Progenitor cell of endocrine pancreas (in vitro differentiated cells): ENCODE measurements at places on chromosomes 1 and 21. TPM values are rescaled to one million over a fixed set of nuclear protein-coding genes. Genes with fewer than 3 reads are reported as not detected.

- no peak overlapping the region for H3K4me3 ChIP-seq
- H3K36me3 ChIP-seq = no peaks in the 10 kb centered on the region
- H3K27me3 ChIP-seq = no peaks in the 10 kb centered on the region
- H3K4me1 ChIP-seq = no peaks in the 10 kb centered on the region
Observed at GRCh38 chr1:241063276-241063675, 293.7 kb downstream of the RGS7 start.

DNA sequence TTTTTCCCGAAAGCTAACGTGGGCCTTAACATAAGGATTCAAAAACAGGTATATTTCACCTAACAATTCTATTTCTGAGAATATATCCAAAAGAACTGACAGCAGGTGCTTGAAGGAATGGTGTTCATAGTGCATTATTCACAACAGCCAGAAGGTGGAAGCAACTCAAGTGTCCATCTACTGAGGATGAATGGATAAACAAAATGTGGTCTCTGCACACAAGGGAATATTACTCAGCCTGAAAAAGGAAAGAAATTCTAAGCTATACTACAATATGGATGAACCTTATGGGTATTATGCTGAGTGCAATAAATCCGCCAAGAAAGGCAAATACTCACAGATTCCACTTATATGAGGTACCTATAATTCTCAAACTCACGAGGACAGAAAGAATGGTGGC lies 6.1 kb upstream of the RIPPLY3 start:
- H3K27ac ChIP-seq = no peak overlapping the region
- no peaks in the 10 kb centered on the region for H3K36me3 ChIP-seq
- no peaks in the 10 kb centered on the region for H3K4me1 ChIP-seq
- no peak overlapping the region for H3K4me3 ChIP-seq
- peaks cover 7% of the 10 kb centered on the region for H3K27me3 ChIP-seq
- DNase-seq = no peak

DNA sequence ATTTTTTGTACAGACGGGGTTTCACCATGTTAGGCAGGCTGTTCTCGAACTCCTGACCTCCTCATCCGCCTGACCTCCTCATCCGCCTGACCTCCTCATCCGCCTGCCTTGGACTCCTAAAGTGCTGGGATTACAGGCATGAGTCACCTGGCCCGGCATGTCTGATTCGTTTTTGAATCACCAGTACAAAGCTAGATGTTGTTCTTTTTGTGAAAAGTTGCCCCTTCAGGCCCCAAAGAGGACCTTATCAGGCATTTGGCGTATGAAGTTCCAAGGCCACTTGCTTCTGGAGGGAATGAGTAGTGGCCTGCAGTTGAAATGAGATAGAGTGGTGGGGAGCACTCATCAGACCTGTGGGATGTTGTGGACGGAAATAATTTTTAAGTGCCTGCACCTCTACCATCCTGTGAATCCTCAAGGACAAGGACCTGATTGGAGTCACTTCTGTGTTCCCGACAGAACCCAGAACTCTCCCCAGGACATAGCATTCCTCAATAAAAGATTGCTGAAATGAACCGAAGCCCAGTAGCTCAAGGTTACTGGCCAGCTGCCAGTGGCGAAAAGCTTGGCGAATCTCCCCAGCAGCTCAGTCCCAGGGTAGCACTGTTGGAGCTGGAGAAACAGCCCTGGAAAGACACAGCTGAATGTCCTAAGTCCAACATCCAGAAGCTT lies 50.1 kb downstream of the NDUFS5 start:
- peaks cover 2% of the 10 kb centered on the region for H3K4me1 ChIP-seq
- no peak for DNase-seq
- H3K36me3 ChIP-seq = no peaks in the 10 kb centered on the region

- peaks cover 2% of the 10 kb centered on the region for H3K4me1 ChIP-seq
- peak overlapping the region; percentile 22 for H3K4me3 ChIP-seq
- H3K27me3 ChIP-seq = peaks cover 32% of the 10 kb centered on the region
- no peak for DNase-seq
- no peak overlapping the region for H3K27ac ChIP-seq
- no peaks in the 10 kb centered on the region for H3K36me3 ChIP-seq
Observed at GRCh38 chr1:201260648-201261311, 22.5 kb upstream of the PKP1 start.

GRCh38 chr1:183198463-183198862 lies 12.4 kb downstream of the LAMC2 start:
- H3K4me1 ChIP-seq = no peaks in the 10 kb centered on the region
- no peak overlapping the region for H3K4me3 ChIP-seq
- peaks cover 13% of the 10 kb centered on the region for H3K27me3 ChIP-seq
- H3K36me3 ChIP-seq = no peaks in the 10 kb centered on the region
- no peak for DNase-seq

Gene FAM89A
- 20.9 and 21.5 TPM in 2 replicates for total RNA-seq

GRCh38 chr1:183197762-183198161 lies 11.7 kb downstream of the LAMC2 start:
- H3K27me3 ChIP-seq = peaks cover 13% of the 10 kb centered on the region
- no peak overlapping the region for H3K27ac ChIP-seq
- no peaks in the 10 kb centered on the region for H3K36me3 ChIP-seq
- DNase-seq = no peak

- no peak overlapping the region for H3K27ac ChIP-seq
- DNase-seq = no peak
- H3K4me3 ChIP-seq = no peak overlapping the region
- H3K27me3 ChIP-seq = peaks cover 52% of the 10 kb centered on the region
Observed at GRCh38 chr1:202661136-202661845, 49.0 kb downstream of the SYT2 start.

DNA sequence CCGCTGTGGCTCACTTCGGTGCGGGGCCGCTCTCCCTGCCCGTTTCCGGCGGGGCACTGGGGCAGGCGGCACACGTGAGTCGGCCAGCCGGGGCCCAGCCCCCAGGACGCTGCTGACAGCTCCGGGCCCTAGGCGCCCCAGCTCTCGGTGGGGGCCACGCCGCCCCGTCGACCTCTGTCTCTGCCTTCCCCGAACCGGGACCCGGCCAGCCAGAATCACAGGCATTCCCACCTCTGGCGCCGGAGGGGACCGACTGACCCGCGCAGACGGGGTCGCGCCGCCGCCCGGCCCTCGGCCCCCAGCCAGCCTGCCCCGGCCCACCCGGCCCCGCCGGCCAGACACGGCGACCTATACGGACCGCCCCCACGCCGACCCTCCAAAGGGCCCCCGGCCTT lies 755 bp downstream of the SCMH1 start:
- no peaks in the 10 kb centered on the region for H3K36me3 ChIP-seq
- no peak overlapping the region for H3K27ac ChIP-seq
- H3K4me1 ChIP-seq = peaks cover 23% of the 10 kb centered on the region
- DNase-seq = peak; percentile 42
- peak overlapping the region; percentile 73 for H3K4me3 ChIP-seq
- peaks cover 7% of the 10 kb centered on the region for H3K27me3 ChIP-seq

DNA sequence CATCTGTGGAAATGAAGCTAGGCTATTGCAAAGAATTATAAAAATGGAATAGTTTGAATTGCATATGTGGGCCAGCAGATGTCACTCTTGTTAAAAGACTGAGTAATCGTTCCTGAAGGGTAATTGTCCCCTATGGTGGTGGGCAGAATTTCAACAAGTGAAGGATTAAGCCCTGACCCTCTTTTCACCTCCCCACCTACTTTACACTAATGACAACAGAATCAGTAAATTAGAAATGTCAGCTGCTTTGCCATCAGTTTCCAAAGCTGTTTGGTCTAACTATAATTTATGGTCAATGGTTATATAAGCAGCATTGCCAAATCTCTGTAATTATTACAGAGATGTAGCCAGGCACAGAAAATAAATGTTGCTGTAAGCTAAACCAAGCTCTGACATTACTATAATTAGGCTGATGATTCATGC lies 898.6 kb downstream of the AMY1C start:
- DNase-seq = no peak
- no peaks in the 10 kb centered on the region for H3K27me3 ChIP-seq
- no peak overlapping the region for H3K4me3 ChIP-seq
- H3K4me1 ChIP-seq = peaks cover 16% of the 10 kb centered on the region

Gene TMPRSS2
- total RNA-seq = 23.7 and 29.4 TPM in 2 replicates

GRCh38 chr1:213956295-213956770 lies 31.4 kb upstream of the PROX1 start:
- H3K4me3 ChIP-seq = no peak overlapping the region
- peaks cover 27% of the 10 kb centered on the region for H3K4me1 ChIP-seq
- DNase-seq = no peak
- H3K36me3 ChIP-seq = no peaks in the 10 kb centered on the region

Gene ATP6V1G3
- total RNA-seq = not detected in 2 replicates

- H3K4me3 ChIP-seq = no peak overlapping the region
- H3K27ac ChIP-seq = no peak overlapping the region
- no peaks in the 10 kb centered on the region for H3K36me3 ChIP-seq
- H3K4me1 ChIP-seq = peaks cover 12% of the 10 kb centered on the region
- peaks cover 7% of the 10 kb centered on the region for H3K27me3 ChIP-seq
Observed at GRCh38 chr1:222107267-222107666, 365.4 kb upstream of the DUSP10 start.

Gene DENND4B
- 84.7 and 93.4 TPM in 2 replicates for total RNA-seq

GRCh38 chr1:95118710-95119109 lies 1.6 kb downstream of the TLCD4 start:
- no peak for DNase-seq
- no peaks in the 10 kb centered on the region for H3K36me3 ChIP-seq
- H3K4me3 ChIP-seq = peak overlapping the region; percentile 93
- H3K4me1 ChIP-seq = peaks cover 59% of the 10 kb centered on the region
- H3K27me3 ChIP-seq = no peaks in the 10 kb centered on the region

Gene CLCA2
- not detected in 2 replicates for total RNA-seq

Gene SPOCD1
- 0.36 and 0.91 TPM in 2 replicates for total RNA-seq

DNA sequence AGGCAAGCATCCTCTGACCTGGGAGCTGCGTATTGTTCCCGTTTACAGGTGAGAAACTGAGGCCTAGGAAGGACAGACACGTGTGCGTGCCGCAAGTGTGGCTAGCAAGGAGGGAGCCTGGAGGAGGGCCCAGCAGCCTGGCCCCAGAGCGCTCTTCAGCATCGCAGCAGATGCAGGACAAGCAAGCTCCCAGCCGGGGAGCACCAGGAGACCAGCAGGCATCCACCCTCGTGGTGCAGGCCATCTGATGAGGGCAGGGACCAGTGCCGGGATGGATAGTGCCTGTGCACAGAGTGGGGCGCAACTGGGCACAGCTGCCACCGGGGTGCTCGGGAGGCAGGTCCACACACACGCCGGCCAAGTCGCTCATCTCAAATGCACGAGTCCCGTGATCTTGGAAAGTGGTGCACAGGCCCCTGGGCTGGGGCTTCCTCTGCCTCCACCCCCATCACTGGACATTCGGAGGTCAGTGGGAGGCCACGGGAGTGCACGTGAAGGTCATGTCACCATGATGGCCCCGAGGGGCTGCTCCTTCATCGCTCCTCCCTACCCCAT lies 55.1 kb downstream of the COL18A1 start:
- DNase-seq = no peak
- H3K4me3 ChIP-seq = no peak overlapping the region
- peaks cover 6% of the 10 kb centered on the region for H3K4me1 ChIP-seq
- H3K27me3 ChIP-seq = no peaks in the 10 kb centered on the region

DNA sequence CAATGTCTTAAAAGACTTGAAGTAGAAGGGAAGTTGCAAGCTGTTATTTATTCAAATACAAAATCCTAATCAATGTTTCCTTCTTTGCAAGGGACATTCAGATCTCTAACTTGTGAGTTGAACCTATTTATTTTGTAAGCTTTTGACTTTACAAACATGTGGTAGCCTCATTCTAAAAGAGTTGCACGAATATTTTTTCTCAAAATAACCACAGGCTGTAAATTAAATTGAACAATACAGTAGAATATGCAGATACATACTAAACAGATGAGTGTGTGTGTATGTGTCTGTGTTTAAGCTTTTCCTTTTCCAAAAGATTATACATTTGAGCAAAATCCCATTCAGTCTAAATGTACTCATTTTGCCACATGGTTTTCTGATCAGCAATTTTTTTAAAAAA lies 4.8 kb upstream of the DYNLT5 start:
- DNase-seq = no peak
- H3K27me3 ChIP-seq = peaks cover 15% of the 10 kb centered on the region
- H3K27ac ChIP-seq = no peak overlapping the region

Gene MEF2D
- 20.2 and 26.6 TPM in 2 replicates for total RNA-seq

Gene DNAJC28
- total RNA-seq = 4.9 and 5.5 TPM in 2 replicates

Gene CRTC2
- total RNA-seq = 40.9 and 41.9 TPM in 2 replicates

Gene TSPAN2
- 22.5 and 27.2 TPM in 2 replicates for total RNA-seq

- peaks cover 2% of the 10 kb centered on the region for H3K4me1 ChIP-seq
- H3K27ac ChIP-seq = peak overlapping the region; percentile 5
- no peaks in the 10 kb centered on the region for H3K27me3 ChIP-seq
- DNase-seq = no peak
- peaks cover 37% of the 10 kb centered on the region for H3K36me3 ChIP-seq
Observed at GRCh38 chr21:33434770-33435360, 31.7 kb downstream of the IFNGR2 start.

Gene PPIH
- total RNA-seq = 53.4 and 55.7 TPM in 2 replicates

Gene KRTAP13-2
- not detected in 2 replicates for total RNA-seq

DNA sequence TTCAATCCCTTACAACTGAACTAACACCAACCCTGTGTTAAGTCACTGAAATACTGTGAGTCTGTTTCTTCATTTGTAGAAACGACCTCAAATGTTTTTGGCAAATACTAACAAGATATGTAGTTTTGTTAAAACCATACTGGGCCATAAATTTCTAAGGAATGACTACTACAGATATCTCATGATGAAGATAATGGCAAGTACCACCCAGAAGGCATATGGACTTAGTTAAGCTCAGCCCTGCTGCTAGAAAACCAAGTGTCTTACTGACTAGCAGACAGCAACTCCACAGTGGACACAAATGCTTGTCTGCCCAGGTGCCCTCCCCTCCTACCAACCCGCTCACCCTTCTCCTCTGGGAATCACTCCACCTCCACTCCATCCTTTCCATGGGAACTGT lies 44.5 kb upstream of the BMP8B start:
- no peak overlapping the region for H3K4me3 ChIP-seq
- peaks cover 2% of the 10 kb centered on the region for H3K36me3 ChIP-seq
- no peak for DNase-seq
- H3K4me1 ChIP-seq = peaks cover 23% of the 10 kb centered on the region
- H3K27ac ChIP-seq = no peak overlapping the region

GRCh38 chr21:44089001-44089911 lies 17.9 kb upstream of the PWP2 start:
- no peak overlapping the region for H3K27ac ChIP-seq
- DNase-seq = no peak
- no peak overlapping the region for H3K4me3 ChIP-seq

- H3K4me3 ChIP-seq = no peak overlapping the region
- peak overlapping the region; percentile 22 for H3K27ac ChIP-seq
- peaks cover 1% of the 10 kb centered on the region for H3K36me3 ChIP-seq
- H3K4me1 ChIP-seq = peaks cover 16% of the 10 kb centered on the region
- no peak for DNase-seq
Observed at GRCh38 chr1:39205781-39206464, 1.4 kb downstream of the MACF1 start.

- no peak for DNase-seq
- H3K4me1 ChIP-seq = peaks cover 9% of the 10 kb centered on the region
- no peaks in the 10 kb centered on the region for H3K27me3 ChIP-seq
- H3K36me3 ChIP-seq = peaks cover 4% of the 10 kb centered on the region
- no peak overlapping the region for H3K27ac ChIP-seq
Observed at GRCh38 chr1:85330214-85330631, 53.8 kb upstream of the BCL10 start.

Gene TEDDM1
- total RNA-seq = not detected in 2 replicates

- DNase-seq = peak; percentile 88
- H3K4me1 ChIP-seq = peaks cover 63% of the 10 kb centered on the region
- H3K36me3 ChIP-seq = peaks cover 10% of the 10 kb centered on the region
- H3K27ac ChIP-seq = peak overlapping the region; percentile 100
Observed at GRCh38 chr1:23562137-23562876, 3.0 kb upstream of the ID3 start.

- no peak overlapping the region for H3K4me3 ChIP-seq
- no peak overlapping the region for H3K27ac ChIP-seq
- no peaks in the 10 kb centered on the region for H3K4me1 ChIP-seq
- H3K27me3 ChIP-seq = no peaks in the 10 kb centered on the region
- DNase-seq = no peak
- H3K36me3 ChIP-seq = no peaks in the 10 kb centered on the region
Observed at GRCh38 chr1:208892147-208892546, 648.0 kb upstream of the PLXNA2 start.
